OCI-M1 (cell line): ENCODE measurements at places on chromosomes 2 and 18.

GRCh38 chr18:64233851-64234250 is 85.0 kb upstream of the LINC00305 start:
- no peak for DNase-seq

DNA sequence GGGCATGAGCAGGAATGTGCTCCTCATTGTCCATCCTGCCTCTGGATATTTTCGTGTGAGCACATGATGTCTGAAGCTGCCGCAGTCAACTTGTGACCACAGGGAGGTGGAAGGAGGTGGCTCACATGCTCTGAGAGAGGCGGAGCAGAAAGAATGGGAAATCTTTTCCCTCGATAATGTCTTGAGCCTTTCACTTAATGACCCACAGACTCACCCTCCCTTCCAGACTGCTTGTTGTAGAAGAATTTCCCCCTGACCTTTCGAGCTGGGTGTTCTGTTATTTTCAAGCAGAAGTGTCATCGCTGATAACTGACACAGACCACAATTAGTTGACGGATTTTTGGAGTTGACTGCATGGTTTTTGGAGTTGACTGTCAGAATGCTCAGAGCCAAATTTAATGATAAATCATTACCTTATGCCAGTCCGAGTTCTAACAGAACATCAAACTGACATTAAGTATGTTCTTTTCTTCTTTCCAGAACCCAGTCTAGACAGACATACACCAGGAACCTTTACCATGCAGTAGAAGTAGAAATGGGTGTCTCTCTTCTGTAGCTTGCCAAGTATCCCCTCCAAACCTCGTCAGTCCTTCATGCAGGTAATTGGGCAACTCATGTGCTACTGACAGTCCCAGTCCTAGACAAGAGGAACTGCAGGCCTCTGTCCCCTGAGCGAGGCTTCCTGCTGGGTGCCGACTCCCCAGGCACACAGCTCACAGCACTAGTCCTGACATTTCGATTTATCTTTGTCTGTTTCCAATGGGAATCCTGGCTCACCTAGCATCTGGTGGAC is 29.4 kb upstream of the RTTN start:
- DNase-seq: peak; percentile 84

DNA sequence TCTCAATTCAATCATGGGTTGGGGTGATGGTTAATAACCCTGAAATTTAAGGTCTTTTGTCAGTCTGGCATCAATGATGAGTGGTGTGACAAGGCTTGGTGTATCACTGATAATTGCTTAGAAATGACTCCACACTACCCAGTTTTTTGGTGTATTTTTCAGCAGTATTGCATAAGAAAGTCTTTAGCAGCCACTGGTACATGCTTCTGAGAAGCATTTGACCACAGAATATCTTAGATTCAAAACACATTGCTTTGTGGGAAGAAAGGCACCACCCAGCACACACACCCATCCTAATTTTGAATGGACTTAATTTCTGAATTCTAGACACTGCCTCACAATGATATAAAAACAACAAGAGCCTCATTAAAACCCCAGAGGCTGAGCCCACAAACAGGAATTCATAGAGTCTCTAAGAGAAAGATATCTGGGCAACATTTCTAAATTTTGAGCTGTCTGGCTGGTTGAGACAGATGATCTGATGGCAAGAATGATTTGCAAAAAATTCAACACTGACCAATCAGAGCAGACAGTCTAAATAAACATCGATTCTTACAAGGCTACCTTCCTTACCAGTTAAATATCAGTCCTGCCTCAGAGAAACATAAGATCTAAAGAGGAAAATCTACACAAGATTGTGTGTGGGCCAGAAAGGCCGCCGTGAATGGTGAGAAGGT is 114.7 kb upstream of the CYP1B1 start:
- DNase-seq: peak; percentile 94

GRCh38 chr2:199586646-199587045 is 128.9 kb upstream of the SATB2 start:
- DNase-seq: no peak

DNA sequence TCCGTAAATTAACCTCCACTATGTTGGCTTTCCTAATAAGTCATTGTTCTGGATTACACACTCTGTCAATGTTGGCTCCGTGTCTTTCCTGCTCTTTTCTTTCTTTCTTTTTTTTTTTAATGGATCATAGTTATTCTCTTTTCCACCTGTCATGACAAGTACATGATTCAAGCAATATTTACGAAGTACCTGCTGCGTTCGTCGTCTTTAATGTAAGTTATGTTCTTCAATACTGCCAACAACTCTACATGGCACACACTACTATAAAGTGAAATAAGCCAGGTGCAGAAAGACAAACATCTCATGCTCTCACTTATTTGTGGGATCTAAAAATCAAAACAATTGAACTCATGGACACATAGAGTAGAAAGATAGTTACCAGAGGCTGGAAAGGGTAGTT is 239.1 kb downstream of the SCG2 start:
- DNase-seq: no peak

- peak; percentile 42 for DNase-seq
Observed at GRCh38 chr2:183031911-183032794, 6.1 kb downstream of the NCKAP1 start.

DNA sequence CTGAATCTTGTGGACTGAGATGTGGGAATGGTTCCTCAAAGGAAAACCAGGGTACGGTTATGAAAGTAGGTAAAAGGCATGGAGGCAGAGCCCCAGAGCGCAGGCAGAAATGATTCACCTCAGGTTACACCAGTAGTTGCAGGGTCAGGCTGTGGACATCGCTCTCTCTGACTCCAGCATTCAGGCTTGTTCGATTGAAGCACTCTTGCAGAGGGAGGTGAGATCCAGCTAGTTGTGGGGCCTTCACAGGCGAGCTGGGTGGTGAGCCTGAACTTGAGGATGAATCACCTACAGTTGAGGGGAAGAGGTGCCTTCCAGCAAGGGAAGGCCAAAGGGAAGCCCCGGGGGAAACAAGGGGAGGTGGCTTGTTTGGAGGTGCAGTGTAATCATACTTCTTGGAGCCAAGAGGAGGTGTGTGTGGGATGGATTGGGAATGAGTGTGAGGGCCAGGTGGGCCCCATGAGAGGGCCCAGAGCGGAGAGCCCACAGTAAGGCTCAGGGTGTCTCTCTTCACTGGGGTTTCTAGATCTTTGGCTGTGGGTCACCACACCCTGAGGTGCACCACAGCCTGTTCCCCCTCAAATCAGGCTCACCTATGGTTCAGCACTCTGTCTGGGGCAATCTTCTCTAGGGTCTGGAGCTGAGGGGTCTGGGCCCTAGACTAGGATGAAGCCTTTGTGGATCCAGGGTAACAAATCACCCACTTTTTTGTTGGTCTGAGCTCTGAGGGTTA is 48.5 kb upstream of the MCFD2 start:
- no peak for DNase-seq

GRCh38 chr2:74385396-74385795 is 5.3 kb upstream of the DCTN1 start:
- DNase-seq: no peak
